Stimulated activated CD8-positive, alpha-beta memory T cell treated with anti-CD3 and anti-CD28 coated beads, Interleukin-4, amount 100 ng/mL, for 24 hours (primary cell): ENCODE measurements at places on chromosomes 3 and 15.
A peak's percentile ranks its signal among the peaks of the same experiment; 100 is the strongest.

DNA sequence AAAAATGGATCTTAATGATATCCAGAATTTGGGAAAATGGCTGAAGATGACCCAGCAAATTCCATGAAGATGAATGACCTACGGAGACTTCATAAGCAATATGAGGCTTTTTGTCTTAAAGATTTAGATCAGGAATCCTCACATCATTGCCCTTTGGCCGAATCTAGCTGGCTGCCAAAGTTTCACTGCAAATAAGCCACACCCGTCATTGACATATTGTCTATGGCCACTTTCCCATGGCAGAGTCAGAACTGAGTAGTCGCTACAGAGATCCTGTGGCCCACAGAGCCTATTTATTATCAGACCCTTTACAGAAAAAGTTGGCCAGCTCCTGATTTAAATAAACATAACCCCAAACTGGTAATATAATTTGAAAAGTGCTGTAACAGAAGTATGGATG lies 307.4 kb upstream of the RARB start:
- DNase-seq: no peak

DNA sequence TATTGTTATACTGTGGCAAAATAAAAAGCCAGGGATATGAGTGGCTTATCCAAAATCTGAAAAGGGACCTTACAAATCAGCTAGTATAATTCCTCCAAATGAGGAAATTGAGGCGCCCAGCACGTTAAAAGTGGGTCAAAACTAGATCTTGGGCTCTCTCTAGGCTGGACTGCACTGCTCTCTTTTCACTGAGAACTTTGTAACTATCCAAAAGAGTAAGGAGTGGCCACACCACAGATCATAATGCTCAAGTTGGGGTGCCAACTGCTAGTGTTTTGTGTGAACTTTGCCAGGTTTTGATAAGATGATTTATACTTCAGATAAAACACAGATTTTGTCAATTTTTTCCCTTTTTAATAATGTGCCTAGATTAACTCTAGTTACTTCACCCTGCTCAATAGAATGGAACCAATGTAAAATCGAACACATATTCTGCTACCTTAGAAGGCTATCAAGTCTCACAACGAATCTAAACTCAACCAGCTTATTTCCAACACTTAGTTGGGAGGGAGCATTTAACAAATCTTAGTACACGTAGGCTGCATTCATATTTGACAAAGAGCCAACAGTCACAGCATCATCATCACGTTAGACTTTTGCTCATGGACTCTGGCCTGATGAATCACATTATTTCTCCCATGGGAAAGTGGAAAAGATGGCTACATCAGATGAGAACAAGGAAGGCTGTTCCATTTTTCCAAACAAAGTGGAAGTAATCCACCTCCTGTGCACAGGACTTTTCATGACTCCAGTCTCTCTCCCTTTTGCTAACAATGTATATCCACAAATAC lies 64.4 kb downstream of the ABI3BP start:
- no peak for DNase-seq

- no peak for DNase-seq
Observed at GRCh38 chr15:70088887-70089691, 8.6 kb downstream of the TLE3 start.

GRCh38 chr15:37137221-37137620 lies 36.9 kb upstream of the MEIS2 start:
- DNase-seq: no peak

DNA sequence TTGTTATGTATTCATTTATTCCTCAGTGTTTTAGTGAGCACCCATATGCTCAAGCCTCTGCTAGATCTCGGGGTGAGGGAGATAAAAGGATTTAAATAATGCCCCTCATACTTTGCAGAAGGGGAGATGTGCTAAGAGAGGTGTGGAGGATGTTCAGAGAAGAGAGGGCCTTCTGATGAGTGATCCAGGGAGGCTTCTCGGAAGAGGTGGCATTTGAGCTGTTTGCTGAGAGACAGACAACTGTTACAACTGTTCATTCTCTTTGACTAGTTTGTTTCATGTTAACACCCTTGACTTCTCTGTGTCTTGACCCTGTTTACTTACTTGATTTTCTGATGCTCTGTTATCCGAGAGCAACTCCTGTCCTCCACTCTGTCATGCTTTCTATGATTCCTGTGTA lies 34.5 kb downstream of the MFSD1 start:
- no peak for DNase-seq

GRCh38 chr3:179184826-179185225 lies 36.7 kb downstream of the PIK3CA start:
- DNase-seq: no peak

GRCh38 chr3:100158918-100159330 lies 44.6 kb upstream of the FILIP1L start:
- no peak for DNase-seq

GRCh38 chr3:55409806-55410205 lies 77.3 kb downstream of the WNT5A start:
- DNase-seq: no peak

DNA sequence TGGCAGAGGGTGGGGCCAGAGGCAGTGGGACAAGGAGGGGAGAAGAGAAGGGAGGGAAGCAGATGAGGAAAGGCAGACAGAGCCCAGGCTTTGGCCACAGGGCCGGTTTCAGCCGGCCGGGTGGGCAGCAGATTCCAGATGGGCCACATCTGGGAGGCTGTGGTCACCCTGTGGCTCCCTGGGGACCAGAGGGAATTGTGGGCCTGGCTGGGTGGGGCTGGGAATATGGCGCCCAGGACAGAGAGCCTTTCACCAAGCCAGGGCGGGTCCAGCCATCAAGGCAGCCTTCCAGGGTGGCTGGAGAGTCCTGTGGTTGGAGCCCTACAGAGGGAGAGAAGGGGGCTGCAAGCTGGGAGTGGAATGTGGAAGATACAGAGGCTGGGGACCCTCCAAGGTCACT lies 18.9 kb downstream of the PTH1R start:
- DNase-seq: no peak

DNA sequence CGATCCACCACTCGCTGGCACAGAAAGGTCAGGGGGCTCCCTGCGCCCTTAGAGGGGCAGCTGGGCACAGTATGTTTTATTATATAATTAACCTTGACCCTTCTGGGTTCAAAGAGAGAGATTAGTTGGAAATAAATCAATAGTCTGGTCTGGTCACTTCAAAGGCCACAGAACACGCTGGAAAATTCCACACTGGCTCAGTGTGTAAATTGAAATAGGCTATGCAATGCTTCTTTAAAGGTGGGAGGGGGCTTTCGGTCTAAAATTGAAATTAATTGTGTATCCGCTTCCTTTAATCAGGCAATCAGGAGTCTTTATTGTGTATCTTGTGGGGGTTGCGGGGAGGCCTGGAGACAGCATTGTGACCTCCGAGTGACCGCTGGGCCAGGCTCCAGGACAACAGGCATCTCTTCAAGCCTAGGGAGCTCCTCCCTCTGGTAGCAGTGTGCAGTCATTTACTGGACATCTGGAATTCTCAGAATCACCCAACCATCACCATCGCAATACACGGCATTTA lies 8.0 kb downstream of the RNU5B-1 start:
- no peak for DNase-seq

GRCh38 chr3:189512039-189512438 lies 119.2 kb upstream of the TP63 start:
- DNase-seq: no peak

DNA sequence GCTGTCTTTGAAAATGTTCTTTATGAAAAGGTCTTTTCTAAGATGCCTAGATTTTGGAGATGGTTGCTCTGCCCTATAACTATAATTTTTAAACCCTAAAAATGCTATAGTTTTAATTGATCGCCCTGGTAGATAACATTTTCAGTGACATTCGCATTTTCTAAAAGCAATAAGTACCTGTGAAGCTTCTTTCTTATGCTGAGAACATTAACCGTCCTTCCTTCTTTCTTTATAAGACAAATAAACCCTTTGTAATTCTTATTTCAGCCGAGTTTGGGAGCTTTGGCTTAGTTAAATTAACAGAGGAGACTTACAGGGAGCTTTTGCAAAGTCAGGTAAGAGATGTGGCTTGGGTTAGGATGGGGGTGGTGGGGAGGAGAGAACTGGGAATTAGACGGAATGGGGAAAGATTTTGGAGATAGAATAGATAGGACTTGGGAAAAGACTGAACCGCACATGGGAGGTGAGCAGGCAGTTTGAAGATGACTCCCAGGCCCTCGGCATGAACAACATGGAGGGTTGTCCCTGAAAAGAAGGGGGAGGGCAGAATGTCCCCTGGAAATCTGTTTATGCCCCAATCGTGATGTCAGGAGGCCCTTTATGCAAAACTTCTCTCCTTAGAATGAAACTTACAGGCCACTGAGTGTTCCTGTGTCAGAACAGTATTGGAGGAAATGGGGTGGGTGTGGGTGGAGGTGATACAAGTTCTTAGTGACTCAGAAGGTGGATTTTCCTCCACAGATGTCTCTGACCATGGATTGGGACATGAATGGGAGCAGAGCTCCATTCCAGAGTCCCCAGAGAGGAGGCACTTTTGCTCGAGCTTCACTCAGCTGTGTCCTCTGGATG lies 76.2 kb upstream of the LARS2 start:
- DNase-seq: no peak

- DNase-seq: no peak
Observed at GRCh38 chr3:63967675-63968611, 55.4 kb downstream of the PSMD6 start.

DNA sequence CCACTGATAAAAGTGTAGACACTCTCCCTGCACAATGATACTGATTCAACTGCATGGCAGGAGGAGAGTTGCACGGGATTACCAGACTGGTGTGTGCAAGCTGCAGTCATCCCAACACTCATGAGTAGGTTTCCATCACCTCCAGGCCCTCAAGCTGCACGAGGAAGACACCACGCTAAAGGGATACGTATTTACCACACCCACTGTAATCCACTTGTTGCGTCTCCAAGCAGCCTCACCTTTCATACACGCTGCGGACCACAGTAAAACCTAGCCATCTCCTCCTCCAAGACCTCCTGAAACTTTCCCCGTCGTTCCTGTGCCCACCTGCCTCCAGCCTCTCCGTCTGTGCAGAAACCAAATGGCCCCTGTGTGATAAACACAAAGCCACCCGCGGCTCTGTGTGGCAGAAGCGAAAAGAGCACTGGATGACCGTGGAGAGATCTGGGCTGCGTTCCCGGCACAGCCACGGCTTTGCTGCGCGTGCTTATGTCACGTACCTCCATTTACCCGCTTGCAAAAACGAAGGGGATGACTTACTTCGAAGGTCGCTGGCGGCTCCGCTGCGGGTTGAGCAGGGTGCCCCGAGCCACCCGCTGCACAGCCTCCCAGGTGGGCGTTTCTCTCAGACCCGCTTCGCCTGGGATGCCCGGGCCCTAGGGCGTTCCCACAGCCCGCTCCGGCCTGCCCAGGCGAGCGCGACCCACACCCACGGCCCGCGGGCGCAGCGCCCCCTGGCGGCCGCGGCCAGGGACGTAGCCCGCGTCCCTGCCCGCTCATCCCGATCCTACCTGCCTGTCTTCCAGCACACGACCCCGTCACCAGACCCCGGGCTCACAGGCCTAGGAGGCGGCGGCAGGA lies 643 bp downstream of the ABCC5 start:
- peak; percentile 27 for DNase-seq

DNA sequence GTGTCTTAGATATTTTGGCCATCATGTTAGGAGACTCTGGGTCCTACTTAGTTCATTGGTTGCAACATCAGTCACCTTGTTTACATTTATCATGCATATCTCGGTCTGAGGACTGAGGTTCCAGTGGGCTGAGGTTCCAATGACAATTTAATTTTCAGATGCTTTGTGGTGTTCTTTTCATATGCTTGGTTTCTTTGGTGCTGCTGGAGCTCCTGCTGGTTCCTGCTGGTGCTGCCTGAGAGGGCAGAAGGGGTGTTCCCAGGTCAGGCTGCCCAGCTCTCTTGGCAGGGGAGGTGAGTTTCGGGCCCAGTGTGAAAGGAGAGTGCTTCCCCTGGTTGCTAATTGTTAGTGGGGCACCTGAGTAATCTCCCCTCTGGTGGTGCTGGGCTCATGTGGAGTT lies 6.9 kb upstream of the KLHL40 start:
- no peak for DNase-seq

- no peak for DNase-seq
Observed at GRCh38 chr3:41138146-41138545, 61.2 kb upstream of the CTNNB1 start.

DNA sequence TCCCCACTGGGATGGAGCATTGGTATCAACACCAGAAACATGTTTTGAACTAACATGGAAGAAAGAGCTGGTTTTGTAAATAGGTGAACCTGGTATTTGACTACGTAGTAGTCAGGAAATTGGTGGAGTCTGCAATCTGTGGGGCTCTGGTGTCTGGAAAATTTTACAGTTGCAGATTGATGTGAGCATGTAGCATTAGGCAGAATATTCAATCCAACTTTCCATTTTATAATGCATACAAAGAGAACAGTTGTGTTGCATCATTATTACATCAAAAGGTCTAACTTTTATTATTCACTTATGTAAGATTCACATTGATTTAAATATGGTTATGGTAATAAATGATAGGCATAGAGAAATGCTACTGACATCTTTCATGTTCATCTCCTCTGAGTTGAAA lies 340.0 kb downstream of the ZNF385D start:
- DNase-seq: no peak

DNA sequence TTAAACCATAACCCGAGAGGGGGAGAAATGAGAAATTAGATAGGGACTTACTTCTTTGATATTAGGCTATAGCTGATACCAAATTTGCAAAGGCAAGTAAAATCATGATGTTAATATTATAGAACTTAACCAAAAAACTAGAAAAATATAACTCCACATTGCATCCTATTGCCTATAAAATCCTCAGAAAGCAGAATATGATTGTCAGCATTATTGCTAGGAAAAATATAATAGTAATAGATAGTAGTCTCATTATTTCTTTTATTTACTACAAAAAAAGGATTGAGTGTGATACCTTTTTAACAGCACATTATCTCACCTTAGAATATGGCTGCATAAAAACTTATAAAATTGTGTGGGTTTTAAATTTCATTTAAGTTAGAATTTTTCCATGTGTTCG lies 206.5 kb upstream of the CDIN1 start:
- DNase-seq: no peak

GRCh38 chr15:42608752-42609488 lies 33.5 kb downstream of the STARD9 start:
- DNase-seq: no peak

DNA sequence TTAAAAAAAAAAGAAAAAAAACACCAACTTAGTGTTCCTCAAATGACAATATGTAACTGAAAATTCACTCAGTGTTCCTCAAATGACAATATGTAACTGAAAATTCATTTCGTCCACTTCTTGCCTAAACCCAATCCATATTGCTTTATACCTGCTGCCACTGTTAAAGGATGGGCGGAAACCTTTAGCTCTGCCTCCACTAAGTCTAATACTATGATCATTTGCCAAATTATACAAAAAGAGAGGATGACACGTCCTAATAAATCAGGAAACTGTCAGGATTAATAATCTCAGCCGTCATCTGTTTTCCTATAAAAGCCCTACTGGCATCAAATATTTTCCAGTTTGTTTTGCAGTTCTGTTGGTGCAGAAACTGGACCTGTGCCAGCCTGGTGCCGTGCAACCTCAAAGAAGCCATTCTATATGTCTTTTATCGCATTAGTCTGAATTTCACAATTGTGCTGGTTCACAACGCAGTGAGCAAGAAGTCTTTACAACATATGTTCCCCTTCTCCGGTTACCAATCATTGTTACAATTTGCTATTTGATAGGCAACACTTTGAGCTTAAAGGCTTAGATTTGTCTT lies 160.4 kb upstream of the KCNH8 start:
- no peak for DNase-seq
